Transverse colon (tissue), 4 donors: ENCODE measurements at places on chromosomes 1 and 21. TPM values are rescaled to one million over a fixed set of nuclear protein-coding genes. Genes with fewer than 3 reads are reported as not detected.

The ACBD6 gene
- 9.7 TPM for total RNA-seq

The GJA5 gene
- 1.2 TPM for total RNA-seq

DNA sequence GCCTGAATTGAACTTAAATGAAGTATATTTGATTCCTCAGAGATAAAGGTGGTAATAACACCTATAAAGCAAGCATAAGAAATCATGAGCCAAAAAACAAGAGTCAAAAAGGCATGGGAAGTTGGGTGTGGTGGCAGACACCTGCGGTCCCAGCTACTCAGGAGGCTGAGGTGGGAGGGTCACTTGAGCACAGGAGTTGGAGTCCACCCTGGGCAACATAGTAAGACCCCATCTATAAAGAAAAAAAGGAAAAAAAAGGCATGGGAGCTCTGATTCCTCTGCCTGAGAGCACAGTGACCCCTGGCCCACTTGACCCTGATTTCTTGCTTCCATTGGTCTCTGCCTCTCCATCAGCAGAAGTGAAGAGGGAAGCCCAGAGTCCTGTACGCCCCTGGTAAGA lies 40.3 kb downstream of the MT1HL1 start:
- no peaks in the 10 kb centered on the region for H3K36me3 ChIP-seq
- no peaks in the 10 kb centered on the region for H3K4me1 ChIP-seq
- H3K4me3 ChIP-seq: no peak overlapping the region
- no peaks in the 10 kb centered on the region for H3K27me3 ChIP-seq

The AK5 gene
- total RNA-seq: not detected

The TMEM269 gene
- 0.37 TPM for total RNA-seq

GRCh38 chr1:3184666-3185065 lies 115.7 kb downstream of the PRDM16 start:
- no peaks in the 10 kb centered on the region for H3K27me3 ChIP-seq
- no peaks in the 10 kb centered on the region for H3K4me1 ChIP-seq
- no peak overlapping the region for H3K4me3 ChIP-seq
- no peak for DNase-seq

DNA sequence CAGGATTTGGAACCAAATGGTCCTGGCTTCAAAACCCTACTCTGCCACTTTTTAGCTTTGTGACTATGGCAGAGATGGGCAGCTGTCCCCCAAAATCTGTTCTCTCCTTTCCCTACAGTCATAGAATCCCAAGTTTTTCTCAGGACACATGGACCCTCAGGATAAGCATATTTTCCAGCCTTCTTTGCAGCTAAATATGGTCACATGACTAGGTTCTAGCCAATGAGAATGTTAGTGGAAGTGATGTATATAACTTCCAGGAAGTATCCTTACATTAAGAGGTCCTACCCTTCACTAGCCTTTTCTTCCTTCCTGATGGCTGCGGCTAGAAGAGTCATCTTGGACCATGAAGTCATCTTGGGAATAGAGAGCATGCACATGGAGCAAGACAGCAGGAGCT lies 5.9 kb downstream of the IGSF3 start:
- H3K27me3 ChIP-seq: peaks cover 6% of the 10 kb centered on the region
- H3K4me3 ChIP-seq: no peak overlapping the region
- H3K27ac ChIP-seq: no peak overlapping the region
- H3K36me3 ChIP-seq: no peaks in the 10 kb centered on the region
- H3K4me1 ChIP-seq: no peaks in the 10 kb centered on the region

The ATF3 gene
- total RNA-seq: 63.8 TPM

GRCh38 chr1:156912861-156913808 lies 7.3 kb upstream of the LRRC71 start:
- H3K27me3 ChIP-seq: peaks cover 26% of the 10 kb centered on the region
- no peak for DNase-seq
- no peak overlapping the region for H3K27ac ChIP-seq
- no peaks in the 10 kb centered on the region for H3K36me3 ChIP-seq
- H3K4me3 ChIP-seq: no peak overlapping the region
- H3K4me1 ChIP-seq: peaks cover 6% of the 10 kb centered on the region

DNA sequence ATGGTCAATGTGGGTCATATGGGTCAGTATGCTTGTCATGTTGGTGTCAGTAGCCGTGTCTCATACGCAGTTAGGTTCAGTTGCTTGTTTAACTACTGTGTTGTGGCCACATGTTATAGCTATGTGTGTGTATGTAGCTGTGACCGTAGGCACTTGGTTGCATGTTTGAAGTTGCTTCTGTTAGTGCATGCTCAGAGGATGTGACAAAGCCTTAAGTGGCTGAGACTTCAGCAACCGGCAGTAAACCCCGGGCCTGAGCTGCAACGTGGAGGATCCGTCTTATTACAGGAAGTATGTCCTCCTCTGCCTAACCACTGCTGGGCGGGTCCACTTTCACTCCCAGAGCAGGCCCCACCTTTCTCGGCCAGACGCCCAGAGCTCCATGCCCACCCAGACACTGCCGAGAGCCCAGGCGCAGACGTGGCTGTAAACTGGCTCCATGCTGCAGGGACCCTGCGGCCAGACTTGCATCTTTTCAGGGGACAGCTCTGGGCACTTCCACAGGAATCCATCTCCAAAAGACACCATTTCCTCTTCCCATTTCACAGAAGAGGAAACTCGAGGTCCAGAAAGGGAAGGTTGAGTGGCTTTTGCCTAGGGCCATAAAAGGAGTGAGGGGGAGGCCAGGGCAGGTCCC lies 2.2 kb downstream of the TCEA3 start:
- peak; percentile 89 for DNase-seq
- peak overlapping the region; percentile 66 for H3K4me3 ChIP-seq

DNA sequence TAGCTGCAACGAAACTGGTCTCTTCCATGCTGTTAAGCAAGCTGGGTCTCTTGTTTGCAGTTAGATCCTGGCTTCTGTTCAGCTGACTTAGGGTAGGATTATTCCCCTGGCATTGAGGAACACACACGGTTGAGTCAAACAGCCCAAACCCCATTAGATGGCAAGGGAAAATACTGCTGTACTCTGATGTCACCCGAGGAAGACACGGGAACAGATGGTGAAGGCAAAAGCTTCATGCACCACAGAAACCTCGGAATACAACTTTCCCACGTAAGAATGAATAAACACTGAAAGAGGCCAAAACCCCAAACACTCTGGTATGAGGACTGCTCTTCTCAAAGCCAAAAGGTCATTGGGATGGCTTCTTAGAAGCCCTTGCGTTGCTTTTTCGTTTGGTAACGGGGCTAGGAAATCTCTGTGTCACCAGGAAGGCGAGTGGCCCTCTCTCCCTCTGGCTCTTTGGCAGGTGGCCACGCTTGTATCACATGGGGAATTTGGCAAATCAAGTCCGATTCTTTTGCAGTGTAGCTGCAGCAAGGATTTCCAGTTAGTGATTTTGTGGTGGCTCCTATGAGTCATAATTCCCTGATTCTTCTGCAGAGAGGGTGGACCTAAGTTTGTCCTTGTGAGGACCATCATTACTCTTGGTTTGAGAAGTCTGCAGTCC lies 16.7 kb upstream of the LYST start:
- no peak overlapping the region for H3K4me3 ChIP-seq
- H3K27ac ChIP-seq: peak overlapping the region; percentile 68
- DNase-seq: peak; percentile 76
- no peaks in the 10 kb centered on the region for H3K36me3 ChIP-seq
- no peaks in the 10 kb centered on the region for H3K4me1 ChIP-seq

DNA sequence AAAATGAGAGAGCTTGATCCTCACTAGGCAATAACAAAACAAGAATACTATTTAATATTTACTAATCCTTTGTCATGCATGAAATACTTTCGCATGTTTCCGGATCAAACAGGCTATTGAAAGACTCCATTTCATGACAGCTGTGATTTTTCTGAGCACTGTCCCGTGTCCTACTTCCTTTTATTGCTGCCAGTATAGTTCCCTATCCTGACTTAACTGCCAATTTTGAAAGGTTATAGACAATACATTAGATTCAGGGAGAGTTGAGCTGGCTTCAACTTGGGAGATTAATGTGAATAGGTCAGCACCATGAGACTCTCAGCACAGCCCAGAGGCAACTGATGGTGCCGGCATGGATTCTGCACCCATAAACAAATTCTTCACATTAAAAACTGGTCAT lies 225.8 kb downstream of the VAV3 start:
- H3K36me3 ChIP-seq: no peaks in the 10 kb centered on the region
- no peaks in the 10 kb centered on the region for H3K27me3 ChIP-seq
- no peak overlapping the region for H3K4me3 ChIP-seq
- no peak for DNase-seq
- H3K27ac ChIP-seq: peak overlapping the region; percentile 5

- peak overlapping the region; percentile 54 for H3K27ac ChIP-seq
- DNase-seq: no peak
- peaks cover 8% of the 10 kb centered on the region for H3K4me1 ChIP-seq
- no peaks in the 10 kb centered on the region for H3K36me3 ChIP-seq
These were observed 115.0 kb downstream of the TGFB2 start for GRCh38 chr1:218459878-218460711.

DNA sequence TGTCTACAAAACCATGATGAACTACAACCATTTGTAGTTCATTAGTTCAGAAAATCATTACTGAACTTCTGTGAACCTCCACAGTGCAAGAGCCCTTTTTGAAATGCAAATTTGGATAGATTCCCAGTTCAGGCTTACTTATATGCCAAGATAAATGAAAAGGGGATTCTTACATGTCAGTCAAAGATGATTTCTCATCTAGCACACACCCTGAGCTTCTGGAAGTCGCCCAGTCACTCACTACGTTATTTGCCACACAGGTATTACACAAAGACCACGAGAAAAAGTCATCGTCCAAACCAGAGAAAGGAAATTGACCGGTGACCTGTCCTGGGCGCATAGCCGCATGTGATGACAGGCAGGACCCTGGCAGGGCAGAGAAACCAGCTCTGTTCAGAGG lies 41.8 kb downstream of the ETS2 start:
- no peak overlapping the region for H3K4me3 ChIP-seq
- no peaks in the 10 kb centered on the region for H3K36me3 ChIP-seq
- H3K27ac ChIP-seq: no peak overlapping the region
- H3K27me3 ChIP-seq: no peaks in the 10 kb centered on the region
- no peaks in the 10 kb centered on the region for H3K4me1 ChIP-seq
- no peak for DNase-seq

DNA sequence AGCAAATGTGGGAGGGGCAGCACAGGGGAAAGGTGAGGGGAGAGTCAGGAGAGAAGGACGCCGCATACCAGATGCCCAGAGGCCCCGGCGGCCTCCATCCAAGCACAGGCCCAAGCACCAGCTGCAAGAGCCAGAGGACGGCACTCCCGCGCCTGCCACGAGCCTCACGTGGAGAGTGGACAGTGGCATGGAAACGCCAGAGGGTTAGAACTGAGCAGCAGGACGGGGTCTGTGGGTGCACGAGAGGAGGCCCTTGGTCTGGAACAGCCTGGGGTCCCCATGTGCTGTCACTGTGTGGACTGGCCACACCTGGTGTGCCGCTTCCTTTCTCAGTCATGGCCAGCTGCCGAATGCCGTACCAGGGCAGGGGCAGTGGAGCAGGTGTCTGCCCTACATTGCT lies 68.7 kb downstream of the AGPAT3 start:
- H3K4me3 ChIP-seq: no peak overlapping the region

- H3K4me1 ChIP-seq: no peaks in the 10 kb centered on the region
- DNase-seq: no peak
- no peaks in the 10 kb centered on the region for H3K36me3 ChIP-seq
- H3K27ac ChIP-seq: no peak overlapping the region
These were observed 178.3 kb downstream of the CACNA1E start for GRCh38 chr1:181661569-181661968.

DNA sequence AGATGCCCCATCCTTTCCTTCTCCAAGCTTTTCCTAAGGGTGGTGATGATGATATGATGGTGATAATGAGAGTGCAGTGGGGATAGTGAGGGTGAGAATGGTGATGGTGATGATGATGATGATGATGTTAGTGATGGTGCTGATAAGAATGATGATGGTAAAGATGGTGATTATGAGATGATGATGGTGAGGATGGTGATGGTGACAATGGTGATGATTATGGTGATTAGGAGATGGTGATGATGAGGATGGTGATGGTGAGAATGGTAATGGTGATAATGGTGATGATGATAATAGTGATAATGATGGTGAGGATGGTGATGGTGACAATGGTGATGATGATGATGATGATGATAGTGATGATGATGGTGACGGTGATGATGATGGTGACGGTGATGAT lies 4.0 kb downstream of the BSND start:
- no peaks in the 10 kb centered on the region for H3K4me1 ChIP-seq
- no peak overlapping the region for H3K27ac ChIP-seq
- H3K4me3 ChIP-seq: no peak overlapping the region
- peaks cover 15% of the 10 kb centered on the region for H3K27me3 ChIP-seq
- DNase-seq: no peak

The SSX2IP gene
- total RNA-seq: 12.2 TPM

- H3K4me3 ChIP-seq: no peak overlapping the region
- no peak overlapping the region for H3K27ac ChIP-seq
- H3K36me3 ChIP-seq: no peaks in the 10 kb centered on the region
- H3K4me1 ChIP-seq: no peaks in the 10 kb centered on the region
- H3K27me3 ChIP-seq: no peaks in the 10 kb centered on the region
These were observed 52.6 kb upstream of the RBM15 start for GRCh38 chr1:110286564-110286963.

GRCh38 chr21:41750532-41751151 lies 16.2 kb downstream of the RIPK4 start:
- no peaks in the 10 kb centered on the region for H3K27me3 ChIP-seq
- DNase-seq: no peak
- no peaks in the 10 kb centered on the region for H3K4me1 ChIP-seq
- H3K27ac ChIP-seq: no peak overlapping the region
- H3K4me3 ChIP-seq: no peak overlapping the region
- H3K36me3 ChIP-seq: no peaks in the 10 kb centered on the region

DNA sequence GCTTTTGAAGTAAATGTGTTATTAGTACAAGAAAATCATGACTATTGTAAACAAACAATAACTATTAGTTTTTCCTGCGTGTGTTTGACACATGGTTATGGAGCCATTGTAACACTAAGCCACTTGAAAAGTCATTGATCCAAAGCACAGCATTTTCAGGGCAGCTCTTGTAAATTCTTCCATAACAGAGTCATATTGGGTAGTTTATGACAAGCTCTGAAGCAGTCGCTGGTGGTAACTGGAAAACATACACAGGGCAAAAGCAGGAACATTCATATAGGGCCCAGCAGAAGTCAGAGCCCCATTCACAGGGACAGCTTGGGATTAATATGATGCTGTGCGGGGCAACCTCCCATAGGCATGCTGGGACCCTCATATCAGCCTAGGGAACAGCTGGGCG lies 483.2 kb upstream of the PTBP2 start:
- H3K4me1 ChIP-seq: no peaks in the 10 kb centered on the region
- H3K27me3 ChIP-seq: no peaks in the 10 kb centered on the region
- no peak for DNase-seq
- H3K4me3 ChIP-seq: no peak overlapping the region

GRCh38 chr1:203207751-203208150 lies 21.2 kb upstream of the CHI3L1 start:
- H3K4me1 ChIP-seq: no peaks in the 10 kb centered on the region
- H3K27ac ChIP-seq: no peak overlapping the region
- no peak overlapping the region for H3K4me3 ChIP-seq

GRCh38 chr1:111833334-111833733 lies 77.6 kb downstream of the DDX20 start:
- no peak overlapping the region for H3K4me3 ChIP-seq
- no peak for DNase-seq
- no peaks in the 10 kb centered on the region for H3K27me3 ChIP-seq
